Activated CD4-positive, alpha-beta T cell treated with anti-CD3 and anti-CD28 coated beads, Interleukin-2, amount 50 U/mL, for 1 hour (primary cell): ENCODE measurements at places on chromosomes 7 and 10.

- peak; percentile 67 for DNase-seq
These were observed 88.4 kb downstream of the BEND7 start for GRCh38 chr10:13440185-13441061.

- DNase-seq, result no peak
These were observed at the start of gene FGFR2 for GRCh38 chr10:121598263-121599249. FGFR2 (minus strand) TSS chr10:121598444; CDS start chr10:121593817, 4,627 bp downstream.

- DNase-seq, result no peak
These were observed 140.2 kb downstream of the FANK1 start for GRCh38 chr10:126036515-126036914.

GRCh38 chr7:21326241-21326640 lies 101.6 kb upstream of the SP4 start:
- no peak for DNase-seq

DNA sequence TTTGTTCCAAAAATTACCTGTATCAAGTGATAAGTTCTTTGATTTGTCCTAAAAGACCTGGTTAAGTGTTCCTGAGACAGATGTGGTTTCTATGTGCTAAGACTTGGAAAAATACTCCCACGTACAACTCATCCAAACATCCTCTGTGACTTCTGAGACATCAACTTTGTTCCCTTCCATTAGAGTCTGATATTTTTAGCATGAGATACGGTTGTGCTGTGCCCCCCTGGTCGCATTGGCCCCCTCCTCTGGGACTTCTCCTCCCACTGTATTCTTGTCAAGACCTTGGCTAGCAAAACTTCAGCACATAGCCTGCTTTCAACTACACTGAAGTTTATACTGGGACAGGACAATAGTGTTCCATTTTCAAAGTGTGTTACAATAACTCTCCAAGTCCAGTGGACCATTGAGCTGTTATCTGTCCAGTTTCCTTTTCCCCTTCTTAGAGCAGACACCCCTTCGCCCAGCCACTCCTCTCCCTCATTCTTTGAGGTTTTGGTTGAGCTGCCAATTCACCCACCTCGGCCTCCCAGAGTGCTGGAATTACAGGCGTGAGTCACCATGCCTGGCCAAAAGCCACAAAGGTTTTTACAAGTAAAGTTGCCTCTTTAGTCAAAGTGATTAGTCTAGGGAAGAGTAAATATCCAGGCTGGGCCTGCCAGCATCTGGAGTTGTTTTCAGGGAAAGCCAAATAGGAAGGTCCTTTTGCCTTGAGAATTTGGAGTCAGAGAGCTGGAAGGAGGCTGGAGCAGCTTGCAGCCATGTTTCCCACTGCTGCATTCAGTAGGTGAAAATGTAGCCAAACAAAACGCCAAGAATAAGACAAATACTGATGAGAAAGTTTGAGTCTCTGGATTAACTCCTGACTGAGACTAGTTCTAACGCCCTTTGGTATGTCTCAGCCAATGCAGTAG lies 17.8 kb upstream of the PDLIM1 start:
- DNase-seq, result no peak

GRCh38 chr7:14191686-14192098 lies 202.2 kb upstream of the ETV1 start:
- DNase-seq, result no peak

DNA sequence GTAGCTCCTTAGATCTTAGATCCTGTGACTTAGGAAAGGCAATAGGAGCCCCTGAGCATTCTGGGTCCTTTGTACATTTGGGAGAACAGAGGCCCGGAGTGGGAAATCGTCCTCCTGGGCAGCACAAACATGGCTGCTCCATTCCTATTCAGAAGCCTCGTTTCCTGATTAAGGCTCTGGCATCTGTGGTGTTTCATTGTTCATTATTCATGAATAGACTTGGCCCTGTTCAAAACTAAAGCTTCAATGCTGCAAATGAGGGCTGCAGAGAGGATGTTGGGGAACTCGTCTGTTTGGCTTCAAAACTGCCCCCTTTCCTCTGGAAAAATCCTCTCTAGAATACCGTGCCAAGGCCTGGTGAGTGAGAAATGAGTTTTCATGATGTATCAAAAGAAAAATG lies 3.4 kb upstream of the HTRA1 start:
- no peak for DNase-seq

GRCh38 chr7:43076606-43077005 lies 35.8 kb upstream of the HECW1 start:
- no peak for DNase-seq

DNA sequence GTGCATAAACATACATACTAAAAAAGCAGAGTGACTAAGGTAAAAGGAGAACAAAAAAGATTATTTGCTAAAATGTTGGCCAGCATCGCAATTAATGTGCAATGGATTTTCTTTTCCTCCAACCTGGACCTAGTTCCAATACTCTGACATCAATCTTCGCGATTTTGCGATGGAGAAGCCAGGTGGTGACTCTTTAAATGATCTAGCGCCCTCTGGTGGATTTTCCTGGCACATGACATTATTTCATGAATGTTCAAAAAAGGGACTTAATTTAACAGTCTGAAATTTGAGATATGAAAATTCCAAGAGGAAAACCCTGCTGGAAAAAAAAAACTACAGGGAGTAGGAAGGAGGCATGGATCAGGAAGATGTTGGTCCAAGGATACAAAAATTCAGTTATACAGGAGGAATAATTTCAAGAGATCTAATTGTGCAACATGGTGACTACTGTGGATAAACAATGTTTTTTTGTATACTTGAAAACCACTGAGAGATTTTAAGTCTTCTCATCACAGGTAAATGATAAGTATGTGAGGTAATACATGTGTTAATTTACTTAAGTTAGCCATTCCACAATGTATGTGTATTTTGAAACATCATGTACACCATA lies 4.3 kb upstream of the KCNMA1 start:
- peak; percentile 32 for DNase-seq

DNA sequence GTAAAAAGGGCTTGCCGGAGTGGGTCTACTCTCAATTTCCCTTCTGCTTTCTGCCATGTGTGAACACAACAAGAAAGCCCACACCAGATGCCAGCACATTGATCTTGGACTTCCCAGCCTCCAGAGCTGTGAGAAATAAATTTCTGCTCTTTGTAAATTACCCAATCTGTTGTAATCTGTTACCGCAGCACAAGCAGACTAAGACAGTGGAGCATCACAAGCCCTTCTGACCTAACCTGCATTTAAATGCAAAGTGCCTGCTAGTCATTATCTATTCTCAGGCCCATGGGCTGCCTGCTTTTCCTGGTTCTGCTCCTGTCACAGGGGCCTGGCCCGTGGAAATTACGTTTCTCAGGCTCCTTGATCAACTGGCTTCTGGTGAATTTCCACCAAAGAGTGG lies 199.3 kb upstream of the AUTS2 start:
- no peak for DNase-seq

- DNase-seq, result no peak
These were observed 152.0 kb downstream of the CCDC3 start for GRCh38 chr10:12849319-12850181.

- DNase-seq, result no peak
These were observed 317.4 kb upstream of the SP8 start for GRCh38 chr7:21104124-21104500.

DNA sequence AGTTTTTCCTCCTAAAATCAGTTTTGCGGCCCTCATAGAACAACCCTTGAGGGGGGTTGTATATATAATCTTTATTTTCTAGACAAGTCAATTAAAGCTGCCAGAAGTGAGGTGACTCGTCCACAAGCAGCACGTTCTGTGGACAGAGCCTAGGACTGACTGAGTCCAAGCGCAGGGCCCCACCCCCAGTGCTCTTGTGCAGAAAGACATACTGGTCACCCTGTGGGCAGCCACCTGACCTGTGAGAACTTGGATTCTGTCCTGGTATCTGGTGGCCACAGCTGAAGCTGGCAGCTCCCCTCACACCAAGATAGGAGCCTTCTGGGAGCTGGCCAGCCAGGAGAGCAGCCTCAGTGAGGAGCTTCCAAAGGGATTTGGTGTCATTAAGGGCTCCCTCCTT lies 89.3 kb downstream of the GRK5 start:
- DNase-seq, result no peak

GRCh38 chr10:110207805-110208613 lies 604 bp downstream of the MXI1 start:
- DNase-seq, result peak; percentile 62

DNA sequence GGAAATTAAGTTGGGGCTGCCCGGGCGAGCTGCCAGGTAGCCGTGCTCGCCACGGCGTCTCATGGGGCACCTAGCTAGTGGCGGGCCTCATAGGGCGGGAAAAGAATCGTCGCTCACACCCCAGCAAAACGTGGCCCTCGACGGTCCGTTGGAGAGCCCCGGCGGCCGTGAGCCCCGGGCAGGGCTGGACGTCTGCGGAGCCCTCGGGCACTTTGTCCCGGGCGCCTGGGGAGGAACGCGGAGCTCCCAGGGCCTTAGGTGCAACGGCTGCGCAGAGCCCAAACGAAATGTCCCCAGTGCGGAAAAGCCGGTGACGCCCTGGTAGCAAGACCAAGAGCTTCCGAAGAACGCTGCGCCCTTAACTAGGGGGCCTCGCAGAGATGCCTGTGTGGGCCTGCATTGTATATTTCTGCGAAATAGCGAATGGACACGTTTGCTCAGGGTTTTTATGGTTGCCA lies 866 bp upstream of the SFMBT2 start:
- DNase-seq, result no peak

GRCh38 chr7:11212080-11212711 lies 238.5 kb downstream of the PHF14 start:
- peak; percentile 20 for DNase-seq

GRCh38 chr10:52378124-52378523 lies 64.0 kb downstream of the DKK1 start:
- DNase-seq, result no peak

DNA sequence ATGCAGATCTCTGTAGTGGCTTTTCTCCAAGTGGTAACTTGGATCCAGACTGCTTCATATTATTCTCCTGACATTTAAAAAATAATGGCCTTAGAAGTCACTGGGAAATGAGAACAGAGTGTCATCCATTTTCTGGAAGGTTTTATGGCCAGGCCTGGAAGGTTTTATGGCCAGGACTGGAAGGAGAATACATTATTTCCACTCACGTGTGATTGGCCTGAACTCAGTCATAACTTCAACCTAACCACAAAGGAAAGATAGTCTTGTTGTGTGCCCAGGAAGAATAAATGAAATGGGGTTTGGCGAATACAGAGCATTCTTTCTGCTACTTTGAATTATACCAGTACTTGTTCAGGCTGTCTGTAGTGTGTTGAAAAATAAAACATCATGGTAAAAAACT lies 360.9 kb downstream of the GPAM start:
- DNase-seq, result no peak

GRCh38 chr7:26449175-26450165 lies 157.8 kb downstream of the SNX10 start:
- no peak for DNase-seq

GRCh38 chr10:90418869-90419652 lies 438.8 kb downstream of the HTR7 start:
- DNase-seq, result no peak

DNA sequence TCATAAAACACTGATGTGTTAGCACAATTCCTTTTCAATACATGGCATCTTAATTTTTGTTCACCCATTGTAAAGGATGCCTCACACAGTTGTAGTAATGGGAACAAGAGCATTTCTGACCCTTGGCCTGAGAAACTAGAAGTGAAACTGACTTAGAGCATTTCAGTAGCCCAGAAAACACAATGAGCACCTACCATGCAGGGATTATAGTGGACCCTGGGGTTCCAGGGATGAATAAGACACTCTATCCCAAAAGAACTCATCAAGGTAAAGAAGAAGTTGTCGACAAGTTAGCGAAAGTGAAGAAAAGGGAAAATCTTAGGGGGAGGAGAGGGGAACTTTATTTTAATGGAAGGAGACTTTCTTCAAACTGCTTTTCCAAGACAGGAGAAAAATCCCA lies 125.6 kb downstream of the NT5C2 start:
- DNase-seq, result no peak

- no peak for DNase-seq
These were observed 62.0 kb upstream of the AKR1E2 start for GRCh38 chr10:4763960-4764428.

DNA sequence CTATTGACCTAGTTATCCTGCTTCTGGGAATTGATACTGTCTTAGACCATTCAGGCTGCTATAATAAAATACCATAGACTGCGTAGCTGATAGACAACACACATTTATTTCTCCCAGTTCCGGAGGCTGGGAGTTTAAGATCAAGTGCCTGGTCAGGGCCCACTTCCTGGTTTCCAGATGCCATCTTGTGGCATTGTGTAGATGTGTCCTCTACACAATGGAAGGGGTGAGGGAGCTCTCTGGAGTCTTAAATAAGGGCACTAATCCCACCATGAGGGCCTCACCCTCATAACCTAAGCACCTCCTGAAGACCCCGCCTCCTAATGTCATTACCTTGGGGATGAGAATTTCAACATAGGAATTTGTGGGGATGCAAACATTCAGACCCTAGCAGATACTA lies 62.4 kb downstream of the SLC35B4 start:
- DNase-seq, result no peak

DNA sequence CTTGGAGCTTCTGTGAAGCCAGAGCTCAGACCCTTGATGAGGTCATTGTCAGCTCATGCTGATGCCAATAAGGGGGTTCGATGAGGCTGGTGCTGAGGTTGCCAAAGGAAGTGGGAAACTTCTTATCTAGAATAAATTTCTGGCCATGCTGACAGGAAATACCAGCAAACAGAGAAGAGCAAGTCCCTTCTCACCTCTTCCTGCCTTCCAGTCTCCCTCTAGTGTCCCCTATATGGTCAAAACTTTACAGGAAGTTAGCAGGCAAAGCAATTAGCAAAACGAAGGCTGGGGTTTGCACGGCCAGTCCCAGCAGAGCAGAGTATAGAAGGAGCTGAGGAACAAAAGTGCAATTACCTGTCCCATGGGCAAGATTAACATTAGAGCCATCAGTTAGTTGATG lies 15.1 kb upstream of the NEUROG3 start:
- DNase-seq, result no peak

DNA sequence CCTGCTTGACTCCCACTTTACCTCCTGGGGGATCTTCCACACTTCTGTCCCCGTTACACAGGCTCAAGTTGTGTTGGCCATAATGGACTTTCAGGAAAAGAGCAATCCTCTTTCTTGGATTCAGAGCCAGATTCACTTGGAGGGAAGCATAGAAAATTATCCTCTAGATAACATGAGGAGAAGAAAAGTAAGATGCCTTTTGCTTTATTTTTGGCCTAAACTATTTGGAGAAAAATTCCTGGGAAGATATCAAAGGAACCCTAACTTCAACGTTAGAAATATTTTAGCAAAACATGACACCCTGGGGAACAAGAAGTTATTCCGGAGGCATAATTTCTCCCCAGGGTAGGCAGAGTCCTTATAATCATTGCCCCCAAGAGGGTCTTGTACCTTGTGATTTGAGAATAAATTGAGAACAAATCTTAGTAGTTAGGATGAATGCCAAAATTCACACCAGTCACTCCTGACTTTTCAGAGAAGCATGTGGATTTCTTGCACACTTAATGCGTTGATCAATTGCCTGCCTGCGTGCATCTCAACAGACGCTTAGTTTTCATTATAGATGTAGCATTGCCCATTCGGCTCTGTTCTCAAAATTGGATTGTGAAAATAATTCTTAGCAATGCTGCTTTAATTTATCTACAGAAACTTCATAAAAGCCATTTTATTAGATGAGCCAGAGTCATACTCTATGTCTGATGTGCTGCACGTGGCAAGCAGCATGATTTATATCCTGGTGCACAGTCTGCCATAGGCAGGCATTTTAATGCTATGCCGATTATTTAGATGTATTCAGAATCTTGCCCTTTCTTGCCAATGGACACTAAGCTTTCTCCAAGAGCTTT lies 224.4 kb downstream of the C7orf25 start:
- DNase-seq, result no peak
